ENCODE measurements at places on chromosomes 1 and 21. TPM values are rescaled to one million over a fixed set of nuclear protein-coding genes. Genes with fewer than 3 reads are reported as not detected.

DNA sequence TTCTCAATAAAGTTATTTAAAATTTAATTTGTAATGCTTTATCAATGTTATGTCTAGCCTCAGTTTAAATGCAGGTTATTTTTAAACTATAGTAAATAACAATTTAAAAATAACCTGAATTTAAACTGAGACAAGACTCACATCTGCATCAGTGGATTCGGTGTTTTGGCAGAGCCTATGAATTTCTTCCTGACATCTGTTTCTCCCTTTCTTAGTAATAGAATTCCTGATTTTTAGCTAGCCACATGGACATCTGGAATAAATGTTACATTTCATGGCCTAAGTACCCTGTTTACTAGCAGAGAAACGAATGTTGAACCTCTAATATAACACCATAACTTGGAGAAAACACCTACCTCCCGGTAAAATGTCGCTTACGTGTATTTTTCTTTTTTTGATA lies 1141.6 kb upstream of the ADGRL2 start:
- no peak for DNase-seq

- no peak for DNase-seq
Measured at GRCh38 chr1:181659321-181659957, 176.1 kb downstream of the CACNA1E start.

The SMIM1 gene
- total RNA-seq = 1.8 TPM

GRCh38 chr1:114607223-114607622 lies 25.8 kb upstream of the BCAS2 start:
- DNase-seq = no peak

DNA sequence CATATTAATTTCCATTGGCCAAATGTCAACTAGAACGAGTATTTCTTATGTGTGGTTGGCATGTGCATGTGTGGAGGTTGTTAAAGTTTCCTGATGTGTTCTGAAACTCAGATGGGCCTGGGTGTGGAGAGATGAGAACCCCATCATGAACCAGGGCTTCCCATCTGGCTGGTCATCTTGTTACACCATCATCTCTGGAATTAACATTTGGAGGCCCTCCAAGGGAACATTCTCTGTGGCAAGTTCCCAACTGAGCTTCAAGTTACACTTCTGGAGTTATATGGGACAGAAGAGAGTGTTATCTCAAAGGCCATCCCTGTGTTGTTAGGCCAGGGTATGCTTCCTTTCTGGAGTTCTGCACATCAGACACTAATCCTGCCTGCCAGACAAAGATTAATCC lies 183.6 kb downstream of the TTLL7 start:
- no peak for DNase-seq

GRCh38 chr1:172136925-172137324 lies 283.6 kb upstream of the C1orf105 start:
- no peak for DNase-seq

DNA sequence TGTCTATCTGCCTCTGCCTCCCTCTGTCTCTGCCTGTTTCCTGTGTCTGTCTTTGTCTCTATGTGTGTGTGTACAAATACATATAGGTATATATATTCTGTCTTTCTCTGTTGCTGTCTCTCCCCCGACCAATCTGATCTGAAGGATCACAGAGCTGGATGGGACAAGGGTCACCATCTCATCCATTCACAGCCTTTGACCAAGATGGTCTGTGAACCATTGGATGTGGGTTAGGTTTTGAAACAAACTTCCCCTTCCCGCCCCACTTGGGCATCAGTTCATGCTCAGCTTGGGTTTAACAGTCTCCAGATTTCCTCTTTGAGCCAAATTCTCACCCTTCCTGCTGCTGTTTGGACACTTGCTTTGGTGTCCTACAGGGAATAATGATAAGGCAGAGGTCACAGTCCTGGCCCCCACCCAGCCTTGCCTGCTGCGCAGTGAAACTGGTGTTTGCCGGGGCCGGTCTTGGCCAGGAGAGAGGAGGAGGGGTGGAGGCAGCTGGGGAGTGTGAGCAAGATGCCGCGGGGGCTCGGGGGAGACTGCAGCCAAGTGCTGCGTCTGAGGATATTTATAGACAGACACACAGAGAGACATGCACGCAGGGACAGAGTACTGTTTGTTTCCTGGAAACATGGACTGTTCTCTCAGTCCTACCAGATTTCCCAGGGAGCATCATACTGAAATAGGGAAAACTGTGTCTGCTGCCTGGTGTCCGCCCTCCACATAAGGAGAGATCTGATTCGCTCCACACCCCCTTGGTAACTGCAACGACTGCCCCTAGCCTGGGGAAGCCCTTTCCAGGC lies 27.0 kb upstream of the BTG2 start:
- DNase-seq = peak; percentile 91

- no peak for DNase-seq
Measured at GRCh38 chr1:197559244-197559643, 216.0 kb downstream of the DENND1B start.

- peak; percentile 15 for DNase-seq
Measured at GRCh38 chr21:42438316-42439205, 34.9 kb downstream of the UBASH3A start.
